Stimulated activated CD8-positive, alpha-beta memory T cell treated with anti-CD3 and anti-CD28 coated beads, Interleukin-7, amount 100 ng/mL, for 1 hour (primary cell): ENCODE measurements at places on chromosomes 12 and 14.

GRCh38 chr12:89932954-89933353, 224.3 kb upstream of the ATP2B1 start:
- DNase-seq, result no peak

DNA sequence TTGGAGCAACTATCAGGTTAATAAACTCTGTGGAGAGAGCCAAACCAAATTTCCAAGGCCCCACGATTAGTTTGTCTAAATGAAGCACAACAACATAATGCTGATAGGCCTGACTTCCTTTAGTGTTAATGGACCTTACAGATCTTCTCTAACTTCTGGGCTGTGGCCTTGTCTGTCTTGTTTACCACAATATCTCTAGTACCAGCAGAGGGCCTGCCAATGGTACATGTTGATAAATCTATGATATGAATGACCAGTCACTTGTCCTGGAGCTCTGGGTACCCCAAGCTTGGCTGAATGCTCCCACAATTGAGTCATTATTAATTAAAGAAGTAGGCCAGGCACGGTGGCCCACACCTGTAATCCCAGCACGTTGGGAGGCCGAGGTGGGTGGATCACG, 78.9 kb upstream of the CISTR start:
- DNase-seq, result no peak

DNA sequence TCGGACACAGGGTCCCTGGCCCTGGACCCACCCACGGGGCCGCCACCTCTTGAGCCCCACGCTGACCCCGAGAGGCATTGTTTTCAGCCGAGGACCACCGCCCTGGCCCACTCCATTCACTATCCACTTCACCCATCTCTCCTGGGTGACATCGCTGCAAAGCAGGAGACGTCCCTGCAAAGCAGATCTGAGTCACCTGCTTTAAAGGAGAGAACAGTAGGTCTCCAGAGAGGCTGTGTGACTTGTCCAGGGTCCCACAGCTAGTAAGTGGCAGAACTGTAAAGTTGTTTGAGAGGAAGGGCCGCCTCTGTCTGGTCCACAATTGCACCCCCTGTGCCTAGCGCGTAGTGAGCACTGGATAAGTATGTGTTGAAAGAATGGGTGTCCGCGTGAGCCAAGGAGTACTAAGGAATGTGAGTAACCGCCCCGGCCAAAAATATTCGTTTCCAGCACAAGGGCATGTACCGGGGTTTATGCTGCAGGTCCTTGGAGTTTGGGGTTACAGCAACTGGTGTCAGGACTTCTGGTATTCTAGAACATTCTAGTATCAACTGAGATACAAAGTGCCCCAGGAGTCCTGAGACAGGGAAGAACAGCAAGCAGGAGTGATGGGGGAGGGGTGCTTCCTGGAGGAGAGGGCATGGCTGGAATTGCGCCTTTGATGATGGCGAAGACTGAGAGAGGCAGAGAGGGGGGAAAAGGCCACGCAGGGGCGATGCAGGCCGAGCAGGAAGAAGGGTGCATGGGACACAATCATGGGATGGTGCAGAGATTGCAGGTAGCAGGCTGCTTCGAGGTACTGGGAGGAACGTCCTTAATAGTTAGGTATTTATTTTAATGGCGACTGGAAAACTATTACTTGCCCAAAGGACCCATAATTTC, 91.1 kb downstream of the SCARB1 start:
- no peak for DNase-seq

GRCh38 chr12:13599176-13599575, 382.2 kb downstream of the GRIN2B start:
- no peak for DNase-seq

GRCh38 chr14:47226877-47227520, 448.4 kb downstream of the MDGA2 start:
- no peak for DNase-seq

DNA sequence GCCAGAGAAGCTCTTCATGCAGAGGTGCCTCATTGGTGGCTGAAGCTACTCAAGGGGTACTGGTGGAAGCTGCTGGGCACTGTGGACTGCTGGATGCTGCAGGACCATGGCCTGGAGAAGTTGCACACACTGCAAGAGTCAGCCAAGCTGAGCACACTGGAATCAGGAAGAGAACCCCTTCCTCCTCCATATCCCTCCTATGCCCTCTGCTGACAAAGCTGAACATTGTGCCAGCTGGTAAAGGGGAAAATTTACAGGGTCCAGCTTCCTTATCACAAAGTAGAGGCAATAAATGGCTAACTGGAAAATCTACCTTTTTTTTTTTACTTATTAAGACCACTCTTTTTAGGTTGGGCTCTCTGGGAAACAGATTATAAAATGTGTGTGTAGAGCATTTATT, 6.5 kb downstream of the CCDC175 start:
- DNase-seq, result no peak

GRCh38 chr14:91008759-91009409, 51.6 kb downstream of the RPS6KA5 start:
- DNase-seq, result no peak

- DNase-seq, result no peak
Measured at GRCh38 chr14:56205881-56206280, 87.7 kb downstream of the PELI2 start.

GRCh38 chr12:125604976-125605375, 539.7 kb downstream of the AACS start:
- DNase-seq, result no peak

DNA sequence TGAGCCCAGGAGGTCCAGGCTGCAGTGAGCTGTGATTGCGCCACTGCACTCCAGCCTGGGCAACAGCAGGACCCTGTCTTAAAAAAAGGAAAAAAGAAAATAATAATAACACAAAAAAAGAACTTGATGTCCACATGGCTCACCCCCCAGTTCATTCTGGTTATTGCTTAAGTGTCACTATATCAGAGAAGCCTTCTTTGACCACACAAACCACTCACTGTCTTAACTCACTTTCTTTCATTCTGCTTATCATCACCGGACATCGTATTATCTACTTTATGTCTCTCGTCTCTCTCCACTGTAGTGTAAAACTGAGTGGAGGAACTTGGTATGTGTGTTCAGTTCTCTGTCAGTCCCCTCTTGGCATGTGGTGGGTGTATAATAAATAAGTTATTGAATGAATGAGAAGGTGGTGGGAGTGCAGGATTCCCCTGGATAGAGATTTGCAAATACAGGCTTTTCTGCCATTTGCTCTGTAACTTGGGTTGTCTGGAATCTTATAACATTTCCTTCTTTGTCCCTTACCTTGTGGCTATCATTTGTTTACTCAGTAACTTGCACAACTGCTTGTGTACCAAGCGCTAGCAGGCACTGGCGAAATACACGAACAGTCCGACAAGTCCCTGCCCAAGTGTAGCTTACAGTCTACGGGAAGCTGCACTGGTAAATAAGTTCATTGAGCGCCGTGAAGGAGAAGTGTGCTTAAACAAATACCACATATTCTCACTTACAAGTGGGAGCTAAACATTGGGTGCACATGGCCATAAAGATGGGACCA, 86.6 kb upstream of the TRAF3 start:
- DNase-seq, result no peak

DNA sequence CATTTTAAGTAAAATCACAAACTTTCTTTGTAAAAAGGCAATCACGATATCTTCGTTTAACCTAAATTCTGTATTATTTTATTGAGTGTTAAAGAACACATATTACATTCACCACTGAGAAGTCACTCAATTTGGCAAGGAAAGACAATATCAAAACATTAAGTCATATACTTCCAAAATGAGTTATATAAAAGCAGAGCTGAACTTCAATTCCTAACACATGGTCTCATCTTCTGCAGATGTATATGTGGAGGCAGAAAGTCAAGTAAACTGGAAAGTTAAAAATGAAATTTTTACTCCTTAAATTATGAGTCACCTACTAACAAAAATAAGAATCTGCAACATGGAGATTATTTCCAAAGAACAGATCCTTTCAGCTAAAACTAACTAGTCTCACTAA, 28.7 kb downstream of the BMAL2 start:
- DNase-seq, result no peak

GRCh38 chr12:76201316-76201715, 116.8 kb upstream of the NAP1L1 start:
- DNase-seq, result no peak

DNA sequence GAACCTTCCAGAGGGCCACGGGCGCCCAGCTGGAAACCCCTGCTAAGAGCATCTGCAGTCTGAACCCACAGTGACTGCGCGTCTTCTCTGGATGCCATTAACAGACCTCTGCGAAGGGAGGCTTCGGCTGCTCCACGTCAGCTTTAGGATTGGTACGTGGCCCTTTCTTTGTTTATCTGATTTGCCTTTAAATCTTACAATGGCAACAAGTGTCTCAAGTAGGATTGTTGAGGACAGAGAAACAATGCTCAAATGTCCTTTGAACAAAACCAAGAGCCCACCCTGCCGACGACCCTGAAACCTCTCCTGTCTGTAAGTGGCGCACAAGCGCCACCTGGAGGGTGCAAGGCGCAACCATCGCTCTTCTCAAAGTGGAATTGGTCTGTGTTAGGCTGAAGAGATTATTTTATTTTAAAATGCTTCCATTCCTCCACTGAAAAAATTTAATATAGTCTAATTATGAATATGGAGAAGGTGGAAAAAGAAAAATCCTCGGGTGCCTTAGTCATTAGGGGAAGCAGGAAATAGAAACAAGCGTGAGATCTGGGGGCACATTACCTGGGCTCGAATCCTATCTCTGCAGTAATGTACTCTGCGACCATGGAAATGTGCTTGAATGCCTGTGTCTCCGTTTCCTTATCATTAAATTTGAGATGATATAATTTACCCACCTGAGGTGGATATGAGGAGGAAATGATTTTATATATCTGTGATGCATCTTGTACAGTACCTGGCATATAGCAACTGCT, 82.6 kb upstream of the PTPRB start:
- DNase-seq, result no peak

- DNase-seq, result no peak
Measured at GRCh38 chr14:57692671-57693070, 173.2 kb downstream of the SLC35F4 start.

DNA sequence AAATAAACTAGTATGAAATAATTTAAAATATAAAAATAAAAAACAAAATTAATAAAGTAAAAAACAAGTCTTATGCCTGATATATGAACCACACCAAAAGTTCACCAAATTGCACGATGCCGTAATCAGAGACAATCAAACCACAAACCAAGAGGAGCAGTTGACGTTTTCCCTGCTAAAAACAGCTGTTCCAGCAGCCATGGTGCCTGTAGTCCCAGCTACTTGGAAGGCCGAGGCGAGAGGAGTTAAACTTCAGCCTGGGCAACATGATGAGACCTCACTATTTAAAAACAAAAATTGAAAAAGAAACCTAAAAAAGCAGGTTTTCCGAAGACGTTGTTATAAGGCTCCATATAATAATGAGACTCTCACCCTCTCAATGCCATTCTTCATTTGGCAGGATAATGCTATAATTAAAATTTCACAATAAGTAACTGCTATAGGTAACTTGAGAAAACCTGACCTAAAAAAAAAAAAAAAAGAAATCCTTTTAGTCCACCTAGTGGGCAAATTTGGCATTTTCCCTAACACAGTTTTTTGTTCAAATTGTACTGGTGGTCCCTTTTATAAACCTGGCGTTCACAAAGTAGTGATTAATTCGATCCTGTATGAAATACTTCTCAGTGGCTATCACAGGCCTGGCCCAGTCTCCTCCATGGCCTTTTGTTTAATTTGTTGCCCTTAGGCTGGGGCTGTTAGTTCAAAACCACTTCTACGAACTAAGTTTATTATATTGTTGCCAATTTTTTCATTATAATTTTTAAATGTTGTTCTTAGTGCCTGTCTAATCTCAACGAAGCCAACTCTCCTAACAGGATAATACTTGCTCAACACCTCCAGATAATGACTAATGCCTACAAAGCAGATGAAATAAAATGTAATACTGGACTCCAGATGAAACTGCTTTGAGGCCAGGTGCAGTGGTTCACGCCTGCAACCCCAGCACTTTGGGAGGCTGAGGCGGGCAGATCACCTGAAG, 62.1 kb downstream of the TNFAIP2 start:
- DNase-seq, result no peak

DNA sequence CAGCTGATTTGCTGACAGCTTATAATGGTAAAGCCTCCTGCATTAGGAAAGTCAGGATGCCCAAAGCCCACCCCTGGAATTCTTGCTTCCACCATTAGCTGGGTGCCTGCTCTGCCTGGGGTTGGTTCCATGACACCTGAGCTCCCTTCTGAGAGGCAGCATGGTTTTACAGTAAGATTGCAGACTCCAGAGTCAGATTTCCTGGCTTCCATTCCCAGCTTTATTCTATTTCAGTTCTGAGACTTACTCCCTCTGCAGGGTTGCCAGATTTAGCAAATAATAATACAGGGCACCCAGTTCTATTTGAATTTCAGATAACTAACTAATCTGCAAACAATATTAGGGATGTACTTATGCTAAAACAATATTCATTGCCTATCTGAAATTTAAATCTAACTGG, 12.2 kb downstream of the STAB2 start:
- no peak for DNase-seq

DNA sequence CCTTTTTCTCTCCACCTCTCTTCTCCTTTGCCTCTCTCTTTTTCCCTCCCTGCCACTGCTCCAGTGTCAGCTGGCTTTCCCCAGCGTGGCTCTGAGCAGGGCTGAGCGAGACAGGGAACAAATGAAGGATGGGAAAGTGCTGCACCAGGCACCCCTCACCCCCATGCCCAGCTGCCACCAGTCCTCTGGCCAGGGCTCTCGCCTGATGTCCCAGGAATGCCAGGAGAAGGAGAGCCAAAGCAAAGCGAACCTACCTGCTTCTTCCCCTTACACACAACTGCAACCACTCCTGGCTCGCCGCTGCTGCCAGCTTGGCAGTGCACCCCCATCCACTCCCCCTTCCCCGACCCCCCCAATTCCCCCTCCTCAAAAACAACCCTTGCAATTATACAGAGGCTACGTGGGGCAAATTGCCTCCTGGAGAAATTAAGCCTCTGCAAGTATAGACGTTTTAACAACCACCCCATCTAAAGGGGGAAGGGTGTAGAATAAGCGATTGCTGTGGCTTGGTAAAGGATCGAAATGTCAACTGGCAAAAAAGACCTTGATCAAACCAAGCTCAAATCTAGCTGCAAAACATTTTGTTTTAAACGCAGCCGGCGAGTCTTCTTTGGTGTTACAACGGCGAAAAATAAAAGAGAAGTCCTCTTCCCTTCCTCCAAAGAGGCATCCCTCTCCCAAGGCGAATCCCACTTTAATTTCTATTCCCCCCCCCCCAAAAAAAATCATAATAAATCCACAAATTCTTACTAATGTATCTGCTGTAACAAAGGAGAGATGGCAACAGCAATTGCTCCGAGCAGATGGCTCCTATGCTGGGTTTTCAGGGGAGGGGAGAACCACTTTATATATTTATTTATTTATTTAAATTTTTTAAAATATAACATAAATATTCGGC, 2.9 kb downstream of the BCL11B start:
- no peak for DNase-seq

GRCh38 chr12:76250256-76250655, 98.0 kb downstream of the BBS10 start:
- DNase-seq, result no peak
